ENCODE measurements at places on chromosomes 11 and 22.

- no peak for DNase-seq
Measured at GRCh38 chr11:12569499-12570425, 104.5 kb upstream of the TEAD1 start.

GRCh38 chr11:269146-269890 lies 8.9 kb upstream of the NLRP6 start:
- DNase-seq: no peak

- DNase-seq: no peak
Measured at GRCh38 chr11:100932474-100933100, 197.0 kb downstream of the PGR start.

DNA sequence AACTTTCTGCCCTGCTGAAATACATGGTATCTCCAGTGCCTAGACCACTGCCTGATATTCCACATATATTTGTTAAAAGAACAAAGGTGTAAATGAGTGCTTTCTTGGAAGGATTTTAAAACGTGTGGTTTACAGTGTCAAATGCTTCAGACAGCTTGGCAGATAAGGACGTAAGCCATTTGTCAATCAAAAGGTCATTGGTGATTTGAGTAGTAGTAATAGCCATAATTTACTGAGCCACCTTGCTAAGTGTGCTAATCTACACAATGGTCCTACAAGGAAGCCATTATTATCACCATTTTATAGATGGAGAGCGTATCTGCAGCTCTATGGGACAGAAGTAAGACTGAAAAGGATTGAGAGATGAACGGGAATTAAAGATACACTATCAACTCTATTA lies 186.8 kb upstream of the MPPED2 start:
- DNase-seq: no peak

GRCh38 chr22:42470366-42471082 lies 38.3 kb upstream of the NFAM1 start:
- no peak for DNase-seq

- DNase-seq: no peak
Measured at GRCh38 chr11:96397863-96398262, 8.1 kb downstream of the JRKL start.

DNA sequence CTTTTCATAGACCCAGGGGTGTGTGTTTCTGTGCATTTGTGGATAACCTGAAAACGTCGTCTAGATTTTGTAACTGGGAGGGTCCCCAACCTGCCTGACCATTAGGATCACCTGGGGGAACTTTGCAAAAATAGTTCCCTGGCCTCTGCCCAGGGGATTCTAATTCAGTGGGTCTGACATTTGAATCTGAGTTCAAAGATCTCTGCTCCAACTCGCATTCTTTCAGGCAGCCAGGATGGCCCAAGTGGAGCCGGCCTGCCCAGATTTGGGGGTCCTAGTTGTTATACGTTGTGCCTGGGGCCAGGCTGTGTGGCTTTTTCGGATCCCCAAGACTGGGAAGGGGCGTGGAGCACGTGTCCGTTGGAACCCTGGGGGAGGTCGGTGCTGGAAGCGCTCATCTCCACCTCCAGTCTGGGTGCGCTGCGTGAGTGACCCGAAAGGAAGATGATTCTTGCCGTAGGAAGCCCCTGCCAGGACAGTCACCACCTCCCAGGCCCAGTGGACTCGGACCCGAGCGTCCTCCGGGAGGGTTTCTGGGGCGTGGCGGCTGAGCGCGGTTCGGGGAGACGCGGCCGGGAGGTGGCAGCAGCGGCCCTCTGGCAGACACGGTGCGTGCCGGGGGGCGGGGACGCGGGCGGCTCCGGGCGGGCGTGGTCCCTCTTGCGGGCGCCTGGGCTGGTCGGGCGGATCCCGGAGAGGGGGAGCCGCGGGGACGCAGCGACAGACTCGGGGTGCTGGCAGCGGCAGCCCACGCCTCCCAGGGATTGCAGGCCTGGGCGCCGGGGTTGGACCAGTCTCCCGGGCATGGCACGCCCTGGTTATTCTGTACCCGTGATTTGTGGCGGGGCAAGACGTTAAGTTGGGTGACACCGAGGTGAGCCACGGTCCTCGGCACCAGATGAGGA lies 29.2 kb upstream of the PLET1 start:
- DNase-seq: peak; percentile 72

- DNase-seq: no peak
Measured at GRCh38 chr11:559020-559620, 1.4 kb downstream of the LMNTD2 start.

DNA sequence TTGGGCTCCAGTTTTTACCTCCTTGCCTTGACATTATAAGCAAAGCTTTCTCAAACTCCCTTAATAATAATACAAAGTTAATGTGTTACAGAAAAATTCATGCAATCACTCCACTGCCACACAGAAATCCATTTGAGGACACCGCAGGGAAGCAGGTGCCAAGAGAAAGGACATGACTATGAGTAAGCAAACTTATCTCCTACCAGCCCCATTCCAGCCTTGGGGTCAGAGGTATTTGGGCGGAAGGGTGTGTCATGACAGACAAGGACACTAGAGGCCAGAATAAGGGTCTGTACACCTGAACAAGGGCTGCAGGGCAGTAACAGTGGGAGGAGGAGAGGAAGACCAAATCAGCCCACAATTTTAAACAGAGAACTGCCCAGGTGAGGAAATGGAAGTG lies 5.9 kb downstream of the GNG3 start:
- DNase-seq: no peak

GRCh38 chr11:133887692-133888332 lies 42.5 kb upstream of the SPATA19 start:
- no peak for DNase-seq

DNA sequence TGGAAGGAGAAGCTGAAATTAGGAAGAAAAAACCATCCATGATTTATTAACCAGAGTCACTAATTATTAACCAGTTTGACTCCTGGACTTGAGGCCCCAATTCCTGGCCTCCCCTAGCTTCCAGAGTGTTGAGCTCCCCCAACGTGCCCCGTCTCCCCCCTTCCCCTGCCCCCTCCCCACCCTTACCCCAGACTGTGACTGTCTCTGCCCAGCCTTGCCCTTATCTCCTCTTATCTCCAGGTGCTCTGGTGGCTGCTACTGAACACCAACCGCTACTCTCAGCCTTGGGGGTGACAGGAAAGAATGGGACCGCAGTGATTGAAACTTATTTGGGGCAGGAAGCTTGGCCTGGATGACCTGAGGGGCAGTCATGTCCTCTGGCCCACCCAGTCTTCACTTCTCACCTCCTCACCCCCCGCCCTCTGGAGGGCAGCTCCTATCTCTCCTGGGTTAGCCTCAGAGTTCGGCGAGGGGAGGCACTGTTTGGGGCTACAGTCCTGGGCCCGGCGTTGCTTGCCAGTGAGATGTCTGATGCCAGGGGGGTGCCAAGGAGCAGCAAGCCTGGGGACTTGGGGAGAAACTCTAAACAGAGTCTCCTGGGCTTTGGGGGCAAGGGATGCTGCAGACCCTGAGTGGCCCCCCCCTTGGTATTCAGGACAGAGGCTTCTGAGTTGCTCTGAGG lies 15.5 kb downstream of the NECTIN1 start:
- DNase-seq: no peak

DNA sequence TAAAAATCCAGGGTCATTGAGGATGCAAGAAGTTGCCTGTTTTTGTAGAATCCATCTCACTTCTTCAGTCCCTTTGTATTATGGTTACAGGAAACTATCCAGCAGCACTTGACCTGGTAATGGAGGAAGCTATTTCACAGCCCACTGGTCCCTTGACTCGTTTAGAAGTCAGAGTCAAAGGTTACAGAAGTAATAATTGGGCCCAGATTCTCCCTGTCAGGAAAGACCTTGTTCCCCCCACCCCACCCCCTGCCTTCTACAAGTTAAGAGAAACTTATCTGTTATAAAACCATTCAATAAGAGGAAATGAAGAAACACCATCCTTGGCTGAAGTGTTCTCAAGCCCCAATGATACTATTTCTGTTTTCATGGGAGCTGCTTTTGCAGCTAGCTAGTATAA lies 65.8 kb downstream of the CSTPP1 start:
- no peak for DNase-seq

GRCh38 chr11:78027759-78028158 lies 4.7 kb upstream of the KCTD14 start:
- no peak for DNase-seq

- DNase-seq: no peak
Measured at GRCh38 chr11:29623144-29623722, 393.6 kb downstream of the KCNA4 start.

DNA sequence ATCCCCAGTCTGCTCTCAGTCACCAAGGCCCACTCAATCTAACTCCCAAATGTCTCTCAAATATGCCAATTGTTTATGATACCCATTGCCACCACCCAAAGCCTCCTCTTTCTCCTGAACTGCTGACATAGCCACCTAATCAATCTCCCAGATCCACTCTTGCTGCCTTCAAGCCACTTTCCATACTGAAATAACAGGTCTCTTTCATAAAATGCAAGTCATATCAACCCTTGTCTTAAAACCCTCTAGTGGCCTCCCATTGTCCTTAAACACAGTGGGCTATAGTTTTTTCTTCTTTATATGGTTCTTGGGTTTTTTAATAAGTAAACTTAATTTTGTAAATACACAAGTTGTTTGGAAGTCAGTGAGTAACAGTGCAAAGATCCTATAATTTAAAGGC lies 155.2 kb upstream of the ZC3H12C start:
- no peak for DNase-seq

DNA sequence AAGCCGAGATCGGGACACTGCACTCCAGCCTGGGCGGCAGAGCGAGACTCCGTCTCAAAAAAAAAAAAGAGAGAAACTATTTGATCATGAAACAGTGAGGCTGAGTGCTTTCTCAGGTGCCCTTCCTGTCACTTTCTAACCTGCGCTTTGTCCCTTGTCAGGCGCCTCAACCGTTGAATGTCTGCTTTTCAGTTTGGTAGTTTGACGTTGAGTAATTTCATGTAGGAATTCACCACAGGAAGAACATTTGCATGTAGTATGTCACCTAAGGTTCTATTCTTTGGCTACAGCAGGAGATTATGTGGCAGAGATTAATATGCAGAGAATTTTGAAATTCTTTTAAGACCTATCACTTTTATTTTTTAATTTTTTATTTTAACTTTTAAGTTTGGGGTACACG lies 57.2 kb downstream of the PPFIA1 start:
- DNase-seq: no peak

GRCh38 chr11:111982019-111982464 lies 43.2 kb upstream of the DLAT start:
- peak; percentile 7 for DNase-seq

DNA sequence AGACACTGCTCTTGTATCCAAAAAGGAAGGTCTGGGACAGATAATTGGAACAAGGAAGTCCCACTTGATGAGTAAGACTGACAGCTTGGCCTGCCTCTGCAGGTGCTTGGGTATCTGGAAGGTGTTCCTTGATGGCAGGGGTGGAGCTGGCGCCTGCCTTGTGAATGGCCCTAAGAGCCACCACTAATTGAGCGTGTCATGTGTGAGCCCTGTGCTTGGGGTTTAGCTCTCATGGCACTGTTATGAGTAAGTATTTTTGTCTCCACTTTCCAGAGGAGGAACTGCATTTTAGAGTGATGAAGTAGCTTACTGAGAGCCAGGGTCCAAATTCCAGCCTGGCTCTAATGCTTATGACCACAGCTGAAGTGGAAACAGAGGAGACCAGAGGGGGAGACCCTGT lies 71.2 kb upstream of the NECTIN1 start:
- no peak for DNase-seq

GRCh38 chr22:39133871-39134270 lies 18.6 kb downstream of the CBX7 start:
- no peak for DNase-seq

DNA sequence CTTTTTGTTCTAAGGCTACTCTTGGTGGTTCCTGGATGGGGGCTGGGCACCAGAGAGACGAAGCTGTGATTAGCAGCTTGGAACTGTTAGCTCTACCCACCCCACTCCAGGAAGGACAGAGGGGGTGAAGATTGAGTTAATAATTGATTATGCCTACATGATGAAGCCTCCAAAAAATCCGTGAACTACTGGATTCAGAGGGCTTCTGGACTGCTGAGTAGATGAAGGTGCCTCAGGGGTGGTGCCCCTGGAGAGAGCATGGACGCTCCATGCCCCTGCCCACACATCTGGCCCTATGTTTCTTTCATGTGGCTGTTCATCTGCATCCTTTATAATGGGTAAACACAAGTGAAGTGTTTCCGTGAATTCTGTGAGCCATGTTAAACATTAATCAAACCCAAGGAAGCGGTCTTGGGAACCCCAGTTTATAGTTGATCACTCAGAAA lies 47.3 kb upstream of the CYP2D6 start:
- DNase-seq: no peak

DNA sequence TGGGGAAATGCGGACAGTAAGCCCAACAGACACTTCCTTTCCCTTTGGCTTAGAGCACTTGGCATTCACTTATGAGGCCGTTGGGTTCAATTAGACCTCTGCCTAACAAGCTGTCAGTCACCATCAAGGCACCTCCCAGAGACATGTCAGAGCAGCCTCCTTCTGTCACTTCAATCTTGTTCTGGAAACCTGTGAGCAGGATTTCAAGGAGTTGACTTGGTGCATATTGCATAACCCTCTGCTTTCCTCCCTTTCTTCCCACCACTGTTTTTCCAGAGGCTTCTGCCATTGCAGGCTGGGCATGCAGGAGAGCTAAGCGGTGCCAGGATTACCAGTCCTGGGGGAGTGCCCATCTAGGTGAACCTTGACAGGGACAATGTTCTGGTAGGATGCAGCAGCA lies 484.2 kb upstream of the LRRC4C start:
- DNase-seq: no peak

- DNase-seq: no peak
Measured at GRCh38 chr11:62433904-62434276, 15.1 kb downstream of the SCGB1A1 start.

DNA sequence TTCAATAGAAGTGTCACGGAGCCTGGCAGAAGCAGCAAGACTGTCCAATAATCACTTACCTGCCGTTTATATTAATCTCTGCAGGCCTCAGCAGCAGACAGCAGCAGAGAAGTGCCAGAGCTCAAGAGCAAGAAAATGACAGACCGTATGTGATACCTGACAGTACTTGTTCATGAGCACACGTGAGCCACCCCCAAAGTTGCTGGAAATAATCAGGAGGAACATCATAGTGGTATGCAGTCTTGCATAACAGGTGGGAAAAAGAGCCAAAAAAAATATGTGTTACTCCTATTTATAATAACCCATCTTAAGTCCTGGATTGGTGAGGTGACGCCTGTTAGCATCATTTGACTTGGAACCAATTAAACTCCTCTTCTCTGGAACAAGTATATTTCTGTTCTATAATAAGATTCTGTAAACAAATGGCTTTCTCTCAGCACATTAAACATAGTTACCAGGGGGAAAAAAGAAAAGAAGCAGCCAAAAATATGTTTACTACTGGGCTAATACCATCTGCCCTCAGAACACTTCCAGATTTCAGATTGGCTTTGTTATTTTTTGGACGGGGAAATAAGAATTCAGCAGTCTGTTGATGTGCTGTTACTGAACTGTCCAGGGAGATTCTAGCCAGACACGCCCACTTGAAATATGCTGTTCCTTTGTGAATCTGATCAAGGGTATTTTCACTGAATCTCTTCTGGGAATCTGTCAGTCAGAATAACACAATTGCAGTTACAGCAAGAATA lies 7.9 kb upstream of the SLN start:
- no peak for DNase-seq

Measured in activated T-helper 1 cell treated with anti-CD3 and anti-CD28 coated beads, Interleukin-2, amount 50 U/mL, for 16 hours (primary cell).